ENCODE measurements at places on chromosomes 11 and 22. TPM values are rescaled to one million over a fixed set of nuclear protein-coding genes. Genes with fewer than 3 reads are reported as not detected.

- DNase-seq: no peak
These were observed 74.2 kb downstream of the STIM1 start for GRCh38 chr11:3929649-3930048.

DNA sequence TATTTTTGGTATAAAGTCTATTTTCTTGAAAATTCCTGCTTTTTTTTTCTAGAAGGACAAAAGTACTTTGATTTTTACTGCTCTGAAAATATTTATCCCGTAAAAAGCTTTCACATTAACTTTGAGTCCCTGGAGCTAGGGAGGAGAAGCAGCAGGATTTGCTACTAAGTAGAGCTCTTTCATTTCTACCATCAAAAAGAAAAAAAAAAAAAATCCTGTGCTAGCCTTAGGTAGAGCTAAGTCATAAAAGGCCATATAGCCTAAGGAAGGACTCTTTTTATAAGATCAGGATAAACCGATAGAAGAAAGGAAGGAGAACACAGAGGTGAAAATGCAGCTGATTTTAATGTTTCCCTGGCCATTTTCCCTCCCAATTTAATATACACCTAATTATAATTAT, 48.0 kb downstream of the CSTPP1 start:
- DNase-seq: no peak

Gene EFCAB6
- 7.4 TPM for total RNA-seq

Gene GGTLC2
- not detected for total RNA-seq

DNA sequence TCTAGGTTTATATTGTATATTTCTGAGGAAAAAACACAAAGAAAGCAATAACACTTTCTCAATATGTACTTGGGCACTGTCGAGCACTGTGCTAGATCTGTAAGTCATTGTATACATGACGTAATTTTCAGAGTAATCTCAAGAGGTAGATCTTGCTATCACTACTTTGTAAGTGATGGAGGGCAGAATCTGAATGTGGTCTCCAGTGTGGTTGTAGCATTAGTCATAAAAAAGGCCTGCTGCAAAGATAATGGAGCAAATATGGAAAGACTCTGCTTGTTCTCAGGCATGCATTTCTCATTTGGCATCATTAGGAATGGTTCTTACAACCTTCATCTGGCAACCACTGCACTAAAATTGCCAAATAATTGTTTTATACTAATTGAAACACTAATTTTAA, 419.8 kb upstream of the CCDC179 start:
- no peak for DNase-seq

Gene OR5P2
- total RNA-seq: not detected

Measured in ovary (tissue), 10 donors.